Urothelium cell line (cell line): ENCODE measurements at places on chromosomes 12 and 14.

DNA sequence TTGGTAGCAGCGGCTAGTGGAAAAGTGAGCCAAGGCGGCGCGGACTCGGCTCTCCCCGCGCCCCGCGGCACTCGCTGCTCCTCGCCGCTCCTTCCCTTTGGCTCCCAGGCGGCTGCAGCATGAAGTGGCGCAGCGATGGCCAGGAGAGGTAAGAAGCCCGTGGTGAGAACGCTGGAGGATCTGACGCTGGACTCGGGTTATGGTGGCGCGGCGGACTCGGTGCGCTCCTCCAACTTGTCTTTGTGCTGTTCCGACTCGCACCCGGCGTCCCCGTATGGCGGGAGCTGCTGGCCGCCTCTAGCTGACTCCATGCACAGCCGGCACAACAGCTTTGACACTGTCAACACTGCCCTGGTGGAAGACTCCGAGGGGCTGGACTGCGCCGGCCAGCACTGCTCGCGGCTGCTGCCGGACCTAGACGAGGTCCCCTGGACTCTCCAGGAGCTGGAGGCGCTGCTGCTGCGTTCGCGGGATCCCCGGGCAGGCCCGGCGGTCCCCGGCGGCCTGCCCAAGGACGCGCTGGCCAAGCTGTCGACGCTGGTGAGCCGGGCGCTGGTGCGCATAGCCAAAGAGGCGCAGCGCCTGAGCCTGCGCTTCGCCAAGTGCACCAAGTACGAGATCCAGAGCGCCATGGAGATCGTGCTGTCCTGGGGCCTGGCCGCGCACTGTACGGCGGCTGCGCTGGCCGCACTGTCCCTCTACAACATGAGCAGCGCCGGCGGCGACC, 225.6 kb upstream of the CRY1 start:
- DNase-seq = no peak

- DNase-seq = no peak
Measured at GRCh38 chr12:121797937-121798786, 4.7 kb upstream of the RHOF start.

DNA sequence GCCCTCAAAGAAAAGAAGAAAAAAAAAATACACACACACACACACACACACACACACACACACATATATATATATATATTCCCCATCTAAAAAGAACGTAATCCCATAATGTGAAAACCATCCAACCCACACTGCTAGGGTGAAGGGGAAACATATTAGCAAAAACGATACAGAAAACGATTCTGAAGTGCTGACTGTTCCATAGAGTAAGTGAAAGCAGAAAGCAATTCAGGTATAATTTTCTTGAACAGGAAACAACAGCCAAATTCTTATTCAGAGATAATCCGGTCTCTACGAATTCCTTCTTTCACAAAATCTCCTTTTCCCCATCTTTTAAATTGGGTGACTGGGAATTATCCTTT, 393.5 kb downstream of the NOVA1 start:
- no peak for DNase-seq

DNA sequence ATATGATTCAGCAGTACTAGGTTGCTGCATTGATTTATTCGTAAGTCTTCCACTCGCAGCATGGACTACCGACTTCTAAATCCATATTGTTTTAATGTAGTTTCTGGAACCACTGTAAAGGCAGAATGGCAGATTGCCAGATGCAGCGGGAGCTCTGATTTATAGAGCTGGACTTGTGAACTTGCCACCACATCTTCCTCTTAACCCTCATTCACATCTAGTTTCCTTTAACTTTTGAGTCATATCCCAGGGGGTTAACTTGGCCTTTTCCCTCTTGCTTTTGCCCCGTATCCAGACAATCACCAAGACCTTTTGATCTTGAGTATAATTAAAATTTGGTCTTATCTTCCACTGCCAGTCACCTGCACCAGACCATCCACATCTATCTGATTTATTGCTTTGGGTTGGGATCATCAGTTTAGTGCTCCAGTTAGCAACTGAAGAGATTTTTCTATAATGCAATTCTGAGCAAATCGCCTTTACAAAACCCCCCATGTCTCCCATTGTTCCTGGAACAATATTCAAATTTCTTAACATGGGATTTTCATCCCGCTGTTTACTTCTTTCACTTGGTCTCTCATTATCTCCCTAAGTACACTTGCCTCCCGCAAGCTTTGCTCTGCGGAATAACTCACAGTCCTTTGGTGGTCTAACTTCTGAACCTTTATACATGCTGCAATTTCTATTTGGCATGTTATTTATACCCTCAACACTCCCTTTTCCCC, 130.5 kb downstream of the ACSS3 start:
- DNase-seq = no peak

GRCh38 chr14:24863968-24864684, 185.8 kb downstream of the STXBP6 start:
- DNase-seq = no peak

DNA sequence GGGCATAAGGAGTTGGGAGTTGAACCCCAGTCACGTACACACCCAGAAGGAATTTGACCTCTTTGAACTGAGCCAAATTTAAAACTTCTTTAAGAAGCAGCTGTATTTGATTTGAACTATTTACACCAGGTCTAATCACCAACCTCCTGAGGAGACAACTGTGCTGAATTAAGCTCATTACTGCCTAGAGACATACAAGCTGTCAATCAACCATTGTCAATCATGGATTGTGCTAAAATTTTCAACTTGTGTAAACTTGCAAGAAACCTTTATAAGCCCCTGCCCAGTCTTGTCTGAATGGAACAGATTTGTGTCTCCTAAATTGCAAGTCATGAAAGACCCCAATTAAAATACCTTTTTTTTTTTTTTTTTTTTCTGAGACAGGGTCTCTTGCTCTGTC, 44.3 kb upstream of the RESF1 start:
- no peak for DNase-seq

- no peak for DNase-seq
Measured at GRCh38 chr12:113802000-113802749, 163.9 kb downstream of the RBM19 start.

GRCh38 chr14:99265571-99265970, 6.4 kb downstream of the BCL11B start:
- no peak for DNase-seq

DNA sequence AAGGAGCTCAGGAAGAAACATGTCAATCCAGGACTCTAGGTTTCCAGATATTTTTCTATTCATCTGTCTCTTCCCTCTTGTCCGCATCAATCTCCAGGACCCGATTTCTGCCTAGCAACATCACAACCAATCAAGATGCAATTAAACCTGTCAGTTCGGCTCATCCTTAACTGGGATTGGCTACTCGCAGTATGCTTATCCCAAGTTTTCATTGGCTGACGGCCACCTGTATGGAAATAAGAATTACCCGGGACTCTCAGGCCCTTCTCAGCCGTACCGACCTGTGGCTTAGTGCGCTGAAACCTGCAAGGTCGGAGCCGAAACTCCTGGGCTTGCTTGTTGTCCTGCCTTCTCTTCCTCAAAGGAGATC, 20.4 kb upstream of the ATP5MC2 start:
- peak; percentile 89 for DNase-seq

GRCh38 chr14:58066115-58066514, 85.9 kb downstream of the ARMH4 start:
- no peak for DNase-seq

DNA sequence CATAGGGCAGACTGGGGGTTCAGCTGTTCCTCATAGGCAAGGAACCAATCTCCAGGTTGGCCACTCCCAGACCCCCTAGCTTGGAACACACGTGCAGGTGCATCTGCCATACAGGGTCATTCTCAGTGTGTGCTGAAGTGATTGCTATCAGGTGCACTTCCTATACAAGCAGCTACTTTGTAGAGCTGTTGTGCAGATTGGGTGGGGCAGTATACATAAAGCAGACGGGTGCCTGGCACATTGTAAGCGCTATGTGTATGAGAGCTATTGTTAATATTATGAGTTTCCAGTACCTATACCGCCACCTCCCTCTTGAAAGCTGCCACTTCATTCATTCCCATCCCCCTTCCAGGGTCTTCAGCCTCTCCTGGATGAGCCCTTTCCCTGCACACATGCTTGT, 17.3 kb downstream of the IRF2BPL start:
- no peak for DNase-seq

DNA sequence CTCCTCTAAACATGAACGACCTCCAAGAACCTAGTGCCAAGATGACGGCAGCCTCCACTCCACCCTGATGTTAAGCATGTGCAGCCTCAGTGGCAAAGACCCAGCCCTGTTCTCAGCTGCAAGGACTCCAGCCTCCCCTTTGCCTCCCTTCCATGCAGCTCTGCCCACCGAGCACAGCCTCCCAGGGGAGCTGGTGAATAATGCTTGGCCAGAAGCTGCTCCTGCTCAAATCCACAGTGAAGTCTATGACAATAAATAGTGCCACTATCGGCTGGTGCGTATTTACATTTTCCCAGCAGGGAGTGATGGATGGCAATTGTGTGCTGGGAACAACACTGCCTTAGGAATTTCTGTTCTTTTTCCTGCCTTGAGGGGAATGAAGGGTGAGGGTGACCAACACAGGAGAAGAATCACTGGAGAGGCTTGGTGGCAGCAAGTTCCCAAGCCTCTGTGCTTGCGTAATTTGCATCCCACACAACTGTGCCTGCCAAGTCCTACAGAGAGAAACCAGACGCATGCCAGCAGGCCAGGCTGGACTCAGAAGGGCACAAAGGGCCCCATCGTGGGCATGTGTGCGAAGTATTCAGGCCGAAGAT, 29.9 kb upstream of the TC2N start:
- no peak for DNase-seq

- no peak for DNase-seq
Measured at GRCh38 chr12:119868992-119869391, 8.1 kb downstream of the CIT start.

GRCh38 chr14:37900561-37900960, 305.1 kb downstream of the TTC6 start:
- no peak for DNase-seq

DNA sequence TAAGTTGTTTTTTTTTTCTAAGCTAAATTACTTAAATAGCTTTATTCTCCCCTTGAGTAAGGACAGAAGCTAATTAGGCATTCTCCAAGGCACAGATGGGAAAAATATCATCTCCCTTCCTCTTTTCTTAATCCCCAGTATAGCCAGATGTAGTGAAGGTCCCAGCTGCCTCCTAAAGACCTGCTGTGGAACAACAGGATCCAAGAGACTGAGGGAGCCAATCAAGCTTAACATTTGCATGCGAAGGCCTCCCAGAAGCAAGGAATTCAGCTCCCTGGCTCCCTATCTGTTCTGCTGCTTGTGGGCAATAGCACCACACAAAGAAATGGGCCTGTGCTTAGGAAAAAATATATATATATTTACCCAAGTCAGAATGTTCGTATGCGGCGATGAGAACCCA, 255.2 kb downstream of the SYT1 start:
- no peak for DNase-seq

DNA sequence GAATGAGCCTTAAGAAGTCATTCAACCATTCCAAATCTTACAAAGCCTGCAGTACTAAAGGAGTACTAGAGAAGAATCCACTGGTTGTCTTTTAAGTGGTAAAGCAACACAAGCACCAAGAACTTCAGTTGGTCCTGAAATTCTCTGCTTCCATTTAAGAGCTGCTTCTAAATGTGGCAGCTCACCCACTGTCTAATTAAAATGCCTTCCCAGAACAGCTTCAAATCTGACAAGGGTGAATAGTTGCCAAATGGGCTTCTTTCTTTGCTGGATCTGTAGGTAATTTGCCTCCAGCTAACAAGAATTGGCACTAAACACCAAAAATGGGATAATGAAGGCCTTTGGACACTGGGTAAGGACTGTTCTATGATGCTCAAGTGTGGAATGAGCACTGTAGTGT, 72.2 kb upstream of the NAP1L1 start:
- no peak for DNase-seq

- no peak for DNase-seq
Measured at GRCh38 chr12:5861416-5861815, 83.6 kb downstream of the ANO2 start.

GRCh38 chr12:78088391-78088832, 257.7 kb downstream of the NAV3 start:
- no peak for DNase-seq

DNA sequence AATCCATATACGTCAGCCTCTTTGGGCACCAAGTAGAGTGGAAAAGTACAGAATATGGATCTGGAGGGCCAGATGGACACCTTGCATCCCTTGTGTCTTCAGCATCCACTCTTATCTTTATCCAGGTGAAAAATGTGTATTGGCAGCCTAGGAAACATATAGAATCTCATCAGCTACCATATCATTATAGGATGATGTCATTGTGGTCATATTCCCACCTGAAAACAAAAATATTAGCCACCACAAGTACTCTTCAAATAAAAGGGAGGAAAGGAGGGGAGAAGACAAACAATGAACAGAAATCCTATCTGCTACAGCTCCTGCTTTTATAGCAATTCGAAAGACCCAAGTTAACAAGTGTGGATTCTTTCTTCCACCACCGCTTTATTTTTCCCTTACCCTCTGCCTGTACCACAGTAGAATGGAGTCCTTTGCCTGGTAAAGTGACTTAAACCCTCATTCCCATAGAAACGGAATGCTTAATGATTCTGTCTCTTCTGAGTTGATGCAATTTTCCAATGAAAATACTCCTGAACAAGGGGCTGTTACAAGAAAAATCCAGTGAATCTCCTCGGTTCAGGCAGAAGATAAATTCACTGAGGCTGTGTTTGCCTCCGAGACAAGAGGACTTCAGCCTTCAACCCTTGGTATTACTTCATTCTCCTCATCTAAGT, 13.8 kb upstream of the IL26 start:
- no peak for DNase-seq

GRCh38 chr12:51848326-51848727, at the start of gene FIGNL2:
Gene FIGNL2, minus strand, starts transcription at chr12:51848718. Its CDS starts 26,305 bp downstream, at chr12:51822413.
- no peak for DNase-seq

GRCh38 chr12:92529944-92530343, 172.8 kb upstream of the PLEKHG7 start:
- no peak for DNase-seq

DNA sequence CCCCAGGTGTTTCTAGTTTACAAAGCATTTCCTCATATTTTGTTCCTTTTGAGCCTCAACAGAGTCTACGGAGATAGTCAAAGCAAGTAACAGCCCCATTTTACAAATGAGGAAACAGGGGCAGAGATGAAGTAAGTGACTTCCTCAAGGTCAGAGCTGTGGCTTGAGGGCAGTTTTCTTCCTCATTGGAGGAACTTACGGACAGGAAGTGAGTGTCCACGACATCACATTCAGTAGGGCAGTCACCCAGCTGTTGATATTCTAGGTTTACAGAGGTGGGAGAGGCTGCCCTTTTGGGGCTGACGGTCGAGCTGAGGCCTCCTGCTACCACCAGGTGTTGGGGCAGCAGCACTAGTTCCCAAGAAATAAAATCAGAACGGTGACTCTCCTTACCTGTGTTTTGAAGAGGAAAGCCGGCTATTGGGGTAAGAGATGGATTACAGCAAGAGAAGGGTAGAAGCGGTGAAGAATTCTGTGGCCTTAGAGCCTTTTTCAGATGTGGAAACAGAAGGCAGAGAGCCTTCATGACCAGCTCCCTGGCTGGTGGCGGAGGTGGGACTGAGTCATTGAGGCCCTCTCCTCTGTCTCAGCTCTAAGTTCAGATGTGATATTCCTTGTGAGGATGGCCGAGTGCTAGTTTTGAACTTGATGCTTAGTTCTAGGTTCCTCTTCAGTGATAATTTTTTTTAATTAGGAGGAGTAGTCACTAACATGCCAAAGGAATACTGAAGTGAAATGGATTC, 41.7 kb downstream of the SUSD6 start:
- no peak for DNase-seq

- DNase-seq = no peak
Measured at GRCh38 chr14:54715811-54716210, 148.9 kb downstream of the SAMD4A start.

- no peak for DNase-seq
Measured at GRCh38 chr12:88778064-88778463, 197.8 kb upstream of the KITLG start.

GRCh38 chr14:104392396-104393198, 187.0 kb upstream of the C14orf180 start:
- no peak for DNase-seq
